ENCODE measurements at places on chromosomes 1 and 21.
A peak's percentile ranks its signal among the peaks of the same experiment; 100 is the strongest.

DNA sequence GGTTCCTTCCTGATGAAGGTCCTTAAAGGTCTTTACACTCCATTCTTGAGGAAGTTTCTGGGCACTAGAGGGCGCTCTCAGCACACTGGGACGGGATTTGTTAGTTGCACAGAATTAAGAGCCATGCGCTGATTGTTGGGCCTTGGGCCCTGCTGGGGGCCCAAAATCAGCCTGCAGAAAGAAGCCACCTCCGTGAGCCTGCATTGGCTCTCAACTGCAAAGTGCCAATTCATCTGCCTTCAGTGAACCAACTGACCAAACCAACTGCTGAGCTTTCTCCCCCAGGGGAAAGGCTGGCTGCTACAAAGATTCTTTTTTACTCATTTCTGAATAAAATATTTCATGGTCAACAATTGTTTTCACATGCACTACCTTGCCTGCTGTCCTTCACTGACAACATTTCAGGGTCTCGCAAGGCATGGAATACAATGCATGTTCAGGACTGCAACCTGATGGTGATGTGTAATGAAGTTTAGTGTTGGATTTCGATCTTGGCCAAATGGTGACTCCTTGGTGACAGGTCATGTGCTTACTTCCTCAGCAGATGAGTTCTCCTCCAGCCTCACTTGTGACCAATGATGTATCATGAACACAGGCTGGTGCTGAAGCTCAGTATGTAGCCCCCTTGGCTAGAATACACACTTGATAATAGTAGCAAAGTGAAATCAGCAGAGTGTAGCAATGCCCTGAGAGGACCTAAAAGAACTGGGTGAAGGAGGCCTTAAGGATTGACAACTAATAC lies 45.7 kb upstream of the PRDX6 start:
- peak; percentile 94 for DNase-seq

DNA sequence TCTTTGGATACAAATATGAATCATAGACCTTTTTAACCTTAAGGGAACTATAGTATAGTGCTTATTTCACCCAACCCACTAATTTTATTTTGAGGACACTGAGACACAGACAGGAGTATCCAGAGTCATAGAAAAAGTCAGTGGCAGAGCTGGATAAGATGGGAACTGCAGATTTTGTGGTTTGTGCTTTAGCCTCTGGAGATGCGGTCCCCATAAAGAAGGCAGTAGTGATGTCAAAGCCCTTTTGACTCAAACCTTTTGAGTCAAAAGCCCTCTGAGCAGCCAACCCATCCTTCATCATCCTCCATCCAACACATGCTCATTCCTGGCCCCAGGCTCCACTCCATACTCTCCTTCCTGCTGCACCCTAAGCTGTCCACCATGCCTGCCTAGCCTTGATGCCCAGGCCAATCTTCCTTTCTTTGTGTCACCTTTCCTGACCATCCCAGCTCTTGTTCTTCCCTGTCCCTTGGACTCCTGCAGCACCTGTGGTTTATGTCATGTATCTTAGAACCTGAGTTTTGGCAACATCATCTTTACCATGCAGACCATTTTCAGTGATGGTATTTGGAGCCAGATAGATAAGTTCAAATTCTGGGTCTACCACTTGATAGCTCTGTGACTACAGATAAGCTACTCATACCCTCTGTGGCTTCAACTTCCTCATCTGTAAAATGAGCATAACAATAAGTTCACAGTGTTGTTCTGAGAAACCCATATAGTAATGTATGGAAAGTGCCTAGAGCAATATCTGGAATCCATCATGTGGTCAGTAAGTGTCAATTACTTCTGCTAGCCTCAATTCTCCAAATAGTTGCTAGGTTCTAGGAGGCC lies 20.1 kb downstream of the SLAMF1 start:
- DNase-seq = no peak

GRCh38 chr1:170385750-170386149 lies 146.2 kb upstream of the GORAB start:
- DNase-seq = no peak

DNA sequence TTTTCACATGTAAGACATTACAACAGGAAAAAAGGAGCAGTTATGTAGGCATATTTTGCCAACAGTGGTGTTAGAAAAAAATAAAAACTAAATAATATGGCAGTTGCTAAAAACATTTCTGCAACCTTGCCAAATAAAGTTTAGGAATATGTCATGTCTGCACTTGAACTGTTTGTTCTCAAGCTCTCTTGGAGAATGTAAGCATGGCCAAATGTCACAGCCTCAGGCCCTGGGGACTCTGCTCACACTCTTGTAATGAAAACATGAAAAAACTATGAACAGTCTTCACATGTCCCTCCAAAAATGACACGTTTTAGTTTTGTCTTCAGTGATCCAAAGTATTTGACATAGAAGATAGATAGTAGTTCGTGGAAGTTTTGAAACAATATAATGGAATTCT lies 753.3 kb downstream of the LTN1 start:
- DNase-seq = peak; percentile 33

DNA sequence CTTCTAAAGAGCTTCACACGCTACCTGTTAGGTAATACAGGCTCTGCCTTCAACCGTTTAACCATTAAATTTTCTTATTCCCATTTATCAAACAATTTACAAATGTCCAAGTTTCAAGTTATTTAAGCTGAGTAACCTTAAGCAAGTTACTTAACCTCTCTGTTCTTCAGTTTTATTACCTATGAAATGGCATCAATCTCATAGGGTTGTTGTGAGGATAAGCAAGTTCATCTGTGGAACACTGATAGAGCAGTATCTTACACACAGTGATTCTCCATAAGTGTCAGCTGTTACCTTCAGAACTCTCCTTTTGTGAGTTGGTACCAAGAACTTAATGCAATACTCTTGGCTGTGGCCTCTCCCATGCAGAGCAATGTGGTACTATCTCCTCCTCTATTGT lies 40.0 kb downstream of the GRIK3 start:
- no peak for DNase-seq

DNA sequence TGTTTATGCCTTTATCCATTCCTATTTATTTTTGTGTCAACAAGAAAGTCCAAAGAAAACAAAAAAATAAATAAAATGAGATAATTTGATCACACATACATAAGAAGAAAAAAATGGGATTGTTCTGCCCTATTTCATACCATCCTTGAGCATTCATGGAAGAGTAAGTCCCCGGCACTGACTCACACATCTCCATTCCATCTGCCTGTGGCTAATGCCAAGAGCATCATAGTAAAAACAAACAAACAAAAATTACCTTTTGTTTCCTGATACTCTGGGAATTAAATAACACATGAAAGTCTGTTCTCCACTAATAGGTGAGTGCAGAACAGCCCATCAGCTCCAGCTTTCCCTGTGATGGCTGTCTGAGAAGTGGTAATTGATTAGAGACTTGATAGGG lies 48.1 kb upstream of the BACE2 start:
- DNase-seq = no peak

DNA sequence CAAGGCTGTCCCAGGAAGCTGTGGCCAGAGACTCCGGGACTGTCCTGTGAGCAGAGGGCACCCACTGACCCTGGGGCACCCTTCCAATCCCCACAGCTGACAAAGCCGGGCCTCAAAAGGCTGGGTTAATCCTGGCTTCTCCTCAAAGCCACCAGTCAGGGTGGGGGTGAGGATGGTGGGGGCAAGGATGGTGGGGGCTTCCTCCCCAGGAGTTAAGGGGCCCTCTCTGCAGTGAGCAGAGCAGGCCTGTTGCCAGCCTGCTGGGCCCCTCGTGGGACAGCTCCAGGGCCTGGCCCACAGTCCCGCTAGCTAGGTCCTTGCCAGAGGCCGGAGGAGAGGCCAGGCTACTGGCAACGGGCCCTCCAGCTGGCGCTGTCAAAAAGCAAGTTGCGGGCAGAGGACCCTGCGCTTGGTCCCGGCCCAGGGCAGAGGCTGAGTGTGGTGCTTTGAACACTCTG lies 37.9 kb upstream of the CCDC27 start:
- no peak for DNase-seq

DNA sequence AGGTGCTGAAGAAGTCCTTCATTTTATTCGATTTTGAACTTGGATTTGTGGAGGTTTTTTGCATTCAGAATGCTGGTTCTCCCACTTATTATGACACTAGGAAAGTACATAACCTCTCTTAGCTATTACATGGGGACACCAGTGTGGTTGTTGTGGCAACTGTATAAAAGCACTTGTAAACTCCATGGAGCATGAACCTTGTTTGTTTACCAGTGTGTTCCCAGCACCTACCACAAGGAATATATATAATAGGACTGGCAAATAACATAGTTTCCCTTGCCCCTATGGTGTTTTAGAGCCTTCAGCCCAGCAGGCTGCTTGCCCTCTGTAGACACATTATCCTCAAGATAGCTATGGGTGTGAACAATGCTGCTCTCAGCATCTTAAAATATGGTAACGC lies 43.1 kb downstream of the RASSF5 start:
- DNase-seq = no peak

DNA sequence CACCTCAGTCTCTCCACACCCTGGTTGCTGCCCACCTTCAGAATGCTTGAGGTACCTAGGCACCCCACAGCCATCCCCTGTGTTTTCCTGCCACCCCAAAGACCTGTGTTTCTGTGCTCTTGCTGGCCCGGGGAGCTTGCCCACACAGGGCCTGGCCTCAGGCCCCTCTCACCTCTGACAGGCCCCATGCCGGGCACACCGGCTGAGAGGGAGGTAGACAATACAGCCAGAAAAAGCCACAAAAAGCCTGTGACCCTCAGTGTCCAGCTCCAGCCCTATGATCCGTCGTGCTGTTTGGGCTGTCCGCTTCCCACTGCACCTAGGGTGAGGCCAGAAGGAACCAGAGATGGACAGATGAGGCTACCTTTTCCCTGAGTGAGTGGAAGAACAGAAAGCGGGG lies 11.4 kb downstream of the SEMA6C start:
- DNase-seq = no peak

DNA sequence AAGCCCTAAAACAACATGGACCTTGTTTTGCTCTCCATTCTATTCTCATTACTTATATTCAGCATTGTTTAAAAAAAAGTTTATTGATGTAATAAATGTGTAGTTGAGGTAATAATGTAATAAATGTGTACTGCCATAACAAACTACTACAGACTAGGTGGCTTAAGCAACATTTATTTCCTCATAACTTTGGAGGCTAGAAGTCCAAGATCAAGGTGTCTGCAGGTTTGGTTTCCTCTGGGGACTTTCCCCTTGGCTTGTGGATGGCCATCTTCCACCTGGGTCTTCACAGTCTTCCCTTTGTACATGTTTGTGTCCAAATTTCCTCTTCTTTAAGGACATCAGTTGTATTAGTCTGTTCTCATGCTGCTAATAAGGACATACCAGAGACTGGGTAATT lies 93.1 kb downstream of the LMO4 start:
- no peak for DNase-seq

DNA sequence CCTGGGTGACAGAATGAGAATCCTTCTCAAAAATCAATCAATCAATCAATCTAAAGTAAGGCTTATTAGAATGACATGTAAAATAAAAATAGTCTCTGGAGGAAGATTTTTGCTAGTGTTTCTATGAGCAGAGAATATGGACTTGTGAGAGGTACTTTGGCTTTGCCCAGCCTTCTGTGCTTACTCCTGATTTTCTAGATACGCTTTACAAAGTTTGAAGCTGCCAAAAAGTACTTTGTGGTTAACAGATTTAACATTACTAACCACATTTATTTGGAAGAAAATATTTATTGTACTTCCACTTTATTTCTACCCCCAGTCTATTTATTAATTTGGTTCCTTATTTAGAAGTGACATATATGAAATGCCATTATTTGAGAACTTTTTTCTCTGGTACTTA lies 41.0 kb downstream of the CEP350 start:
- DNase-seq = peak; percentile 29

DNA sequence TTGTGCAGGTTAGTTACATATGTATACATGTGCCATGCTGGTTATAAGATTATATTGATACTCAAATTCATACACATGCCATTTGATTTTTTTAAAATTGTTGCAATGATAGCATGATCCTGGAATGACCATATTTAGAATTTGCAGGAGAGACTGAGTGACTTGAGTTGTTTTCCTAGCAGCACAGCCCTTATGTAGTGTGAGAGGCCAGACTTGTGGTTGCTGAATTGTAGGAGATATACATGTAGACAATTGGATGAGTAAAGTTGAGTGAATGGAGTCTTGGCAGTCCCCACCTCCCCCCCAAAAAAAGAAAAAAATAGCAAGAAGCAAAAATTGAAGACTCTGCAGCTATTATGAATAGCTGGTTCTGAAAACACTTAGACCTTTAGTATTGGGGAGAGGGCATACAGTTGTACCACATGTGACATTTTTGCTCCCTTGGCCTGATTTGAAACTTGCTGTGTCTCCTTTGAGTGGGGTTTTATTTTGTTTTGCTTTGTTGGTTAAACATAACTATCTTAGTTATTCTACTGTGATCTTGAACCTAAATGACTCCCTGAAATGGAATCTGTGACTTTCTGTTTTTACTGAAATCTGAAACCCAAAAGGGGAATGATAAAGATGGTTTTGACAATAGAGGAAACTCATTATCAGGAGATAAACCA lies 280.3 kb downstream of the HMCN1 start:
- peak; percentile 60 for DNase-seq

Measured in cardiac muscle cell (in vitro differentiated cells and primary cell).